ENCODE measurements at places on chromosomes 1 and 21.

DNA sequence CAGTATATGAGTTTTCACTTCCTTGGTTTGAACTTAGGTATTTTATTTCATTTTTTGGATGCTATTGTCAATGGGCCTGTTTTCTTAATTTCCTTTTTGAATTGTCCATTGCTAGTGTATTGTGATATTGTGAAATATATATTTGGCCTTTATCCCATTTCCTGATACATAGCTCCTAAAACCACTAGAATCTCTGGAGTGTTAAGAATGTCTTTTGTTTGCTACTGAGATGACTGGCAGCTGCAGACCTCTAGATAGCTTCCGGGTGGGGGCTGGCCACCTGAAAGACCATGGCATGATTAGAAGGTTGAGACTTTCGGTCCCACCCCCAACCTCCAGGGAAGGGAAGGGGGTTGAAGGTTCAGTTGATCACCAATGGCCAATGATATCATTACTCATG lies 245.4 kb downstream of the KCNJ6 start:
- no peak for DNase-seq

- no peak for DNase-seq
Measured at GRCh38 chr21:35102488-35103371, 53.6 kb upstream of the RUNX1 start.

- DNase-seq = no peak
Measured at GRCh38 chr1:232319518-232320210, 310.3 kb downstream of the SIPA1L2 start.

GRCh38 chr1:34884961-34885360 lies 25.4 kb upstream of the SMIM12 start:
- no peak for DNase-seq

- DNase-seq = no peak
Measured at GRCh38 chr1:24142546-24143534, at the start of gene IL22RA1. TSS of gene IL22RA1 (minus strand) at chr1:24143140. CDS start at chr1:24143082, 58 bp downstream.

GRCh38 chr1:66152034-66152433 lies 359.3 kb downstream of the PDE4B start:
- DNase-seq = no peak

DNA sequence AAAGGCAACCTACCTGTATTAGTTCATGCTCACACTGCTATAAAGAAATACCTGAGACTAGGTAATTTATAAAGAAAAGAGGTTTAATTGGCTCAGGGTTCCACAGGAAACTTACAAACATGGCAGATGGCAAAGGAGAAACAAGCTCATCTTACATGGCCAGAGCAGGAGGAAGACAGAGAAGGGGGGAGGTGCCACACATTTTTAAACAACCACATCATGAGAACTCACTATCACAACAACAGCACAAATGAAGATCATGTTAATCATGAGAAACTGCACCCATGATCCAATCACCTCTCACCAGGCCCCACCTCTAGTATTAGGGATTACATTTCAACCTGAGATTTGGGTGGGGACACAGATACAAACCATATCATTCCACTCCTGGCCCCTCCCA lies 90.6 kb upstream of the KCTD3 start:
- no peak for DNase-seq

DNA sequence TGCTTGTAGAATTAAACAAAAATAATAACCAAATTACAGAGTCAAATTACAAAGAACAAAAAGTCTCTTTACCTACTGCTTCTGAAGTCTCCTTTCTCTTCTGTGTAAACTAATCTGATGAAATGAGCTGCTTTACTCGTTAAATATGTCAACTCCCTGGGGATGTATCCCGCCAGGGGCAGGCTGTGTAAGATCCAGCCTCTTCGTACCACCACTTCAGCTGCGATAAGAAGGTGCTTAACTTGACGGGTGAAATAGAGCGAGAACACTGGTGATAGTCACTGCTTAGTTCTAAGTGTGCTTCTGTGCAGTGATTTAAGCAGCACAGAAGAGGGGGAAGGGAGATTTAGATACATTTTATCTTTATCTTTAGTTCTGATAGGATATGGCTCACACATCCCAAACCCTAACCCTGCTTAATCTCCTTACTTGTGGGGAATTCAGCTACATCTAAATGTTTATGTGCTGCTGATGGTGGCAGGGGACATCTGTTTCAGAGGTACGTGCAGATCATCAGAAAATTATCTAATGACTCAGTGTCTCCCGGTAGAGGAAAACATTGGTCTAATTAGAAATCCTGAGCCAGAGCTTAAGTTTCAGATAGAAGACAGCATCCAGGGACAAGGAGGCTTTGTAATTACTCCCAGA lies 46.0 kb downstream of the RHOU start:
- DNase-seq = no peak

DNA sequence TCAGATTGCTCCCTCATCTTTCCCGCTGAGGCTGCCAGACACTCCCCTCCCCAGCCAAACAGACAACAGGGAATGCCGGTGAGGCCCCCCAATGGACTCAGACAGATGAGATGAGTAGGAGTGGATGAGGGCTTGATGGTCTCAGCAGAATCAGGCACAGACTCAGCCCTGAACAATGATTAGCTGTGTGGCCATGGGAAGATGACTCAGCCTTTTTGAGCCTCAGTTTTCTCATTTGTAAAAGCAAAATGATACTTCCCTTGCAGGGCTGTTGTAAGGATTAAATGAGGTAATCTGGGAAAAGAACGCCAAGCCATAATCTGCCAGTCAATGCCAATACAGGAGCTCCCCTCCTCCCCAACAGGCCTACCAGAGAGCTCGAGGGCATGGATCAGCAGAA lies 12.4 kb downstream of the C1orf198 start:
- DNase-seq = no peak

GRCh38 chr1:12453400-12454343 lies 164.3 kb downstream of the DHRS3 start:
- DNase-seq = no peak

- DNase-seq = no peak
Measured at GRCh38 chr21:41583274-41583790, 75.4 kb upstream of the TMPRSS2 start.

DNA sequence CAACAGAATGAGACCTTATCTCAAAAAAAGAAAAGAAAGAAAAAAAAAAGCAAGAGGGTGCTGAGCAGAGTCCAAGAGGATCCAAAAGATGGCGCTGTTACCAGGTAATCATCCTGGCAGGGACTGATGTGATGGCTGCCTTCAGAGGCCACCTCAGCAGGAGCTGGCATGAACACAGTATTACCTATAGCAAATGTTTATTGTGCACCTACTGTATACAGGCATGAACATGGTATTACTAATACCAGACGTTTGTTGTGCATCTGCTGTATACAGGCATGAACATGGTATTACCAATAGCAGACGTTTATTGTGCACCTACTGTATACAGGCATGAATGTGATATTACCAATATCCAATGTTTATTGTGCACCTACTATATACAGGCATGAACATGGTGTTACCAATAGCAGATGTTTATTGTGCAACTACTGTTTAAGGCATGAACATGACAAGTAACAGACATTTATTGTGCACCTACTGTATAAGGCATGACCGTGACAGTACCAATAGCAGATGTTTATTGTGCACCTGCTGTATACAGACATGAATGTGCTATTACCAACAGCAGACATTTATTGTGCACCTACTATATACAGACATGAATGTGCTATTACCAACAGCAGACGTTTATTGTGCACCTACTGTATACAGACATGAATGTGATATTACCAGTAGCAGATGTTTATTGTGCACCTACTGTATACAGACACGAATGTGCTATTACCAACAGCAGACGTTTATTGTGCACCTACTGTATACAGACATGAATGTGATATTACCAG lies 115.1 kb upstream of the TMEM51 start:
- no peak for DNase-seq

- no peak for DNase-seq
Measured at GRCh38 chr21:28263974-28264373, 728.7 kb downstream of the LTN1 start.

- DNase-seq = no peak
Measured at GRCh38 chr1:206883160-206883559, 14.1 kb upstream of the IL24 start.

DNA sequence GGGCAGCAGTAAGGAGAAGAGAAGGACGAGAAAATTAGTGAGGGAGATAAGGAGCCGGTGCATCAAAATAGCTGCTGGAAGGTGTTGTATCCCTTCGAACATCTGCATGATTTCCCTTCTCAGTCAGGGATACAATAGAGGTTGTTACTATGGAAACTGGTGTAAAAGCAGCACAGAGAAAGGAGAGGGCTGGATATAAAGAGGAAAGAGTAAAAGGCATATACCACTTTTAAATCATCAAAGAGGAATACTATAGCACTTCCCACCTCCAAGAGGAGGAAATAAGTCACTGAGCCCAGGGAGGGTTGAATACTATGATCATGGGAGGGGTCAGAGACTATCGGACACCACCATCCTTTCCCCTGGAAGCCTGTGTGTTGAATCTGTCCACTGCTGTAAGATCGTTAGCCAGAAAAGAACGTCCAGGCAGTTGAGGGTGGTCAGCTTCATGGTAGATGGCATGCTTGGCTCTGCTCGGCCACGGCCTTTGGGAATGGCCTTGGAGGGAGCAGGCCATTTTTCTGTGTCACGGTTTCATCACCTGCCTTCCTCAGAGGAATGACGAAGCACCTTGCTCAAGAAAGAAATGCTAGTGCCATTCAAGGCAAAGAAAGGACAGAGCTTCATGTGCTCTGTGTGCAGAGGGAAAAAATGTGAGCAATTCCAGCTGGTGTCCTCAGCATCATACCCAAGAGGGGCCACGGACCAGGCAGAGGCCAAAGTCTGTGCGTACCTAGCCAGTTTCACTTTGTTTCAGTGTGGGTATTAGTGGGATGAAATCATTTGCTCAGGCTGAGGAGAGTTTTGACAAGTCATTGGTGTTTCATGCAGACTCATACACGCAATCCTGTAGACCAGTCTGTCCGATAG lies 64.2 kb downstream of the IRF2BP2 start:
- DNase-seq = no peak

DNA sequence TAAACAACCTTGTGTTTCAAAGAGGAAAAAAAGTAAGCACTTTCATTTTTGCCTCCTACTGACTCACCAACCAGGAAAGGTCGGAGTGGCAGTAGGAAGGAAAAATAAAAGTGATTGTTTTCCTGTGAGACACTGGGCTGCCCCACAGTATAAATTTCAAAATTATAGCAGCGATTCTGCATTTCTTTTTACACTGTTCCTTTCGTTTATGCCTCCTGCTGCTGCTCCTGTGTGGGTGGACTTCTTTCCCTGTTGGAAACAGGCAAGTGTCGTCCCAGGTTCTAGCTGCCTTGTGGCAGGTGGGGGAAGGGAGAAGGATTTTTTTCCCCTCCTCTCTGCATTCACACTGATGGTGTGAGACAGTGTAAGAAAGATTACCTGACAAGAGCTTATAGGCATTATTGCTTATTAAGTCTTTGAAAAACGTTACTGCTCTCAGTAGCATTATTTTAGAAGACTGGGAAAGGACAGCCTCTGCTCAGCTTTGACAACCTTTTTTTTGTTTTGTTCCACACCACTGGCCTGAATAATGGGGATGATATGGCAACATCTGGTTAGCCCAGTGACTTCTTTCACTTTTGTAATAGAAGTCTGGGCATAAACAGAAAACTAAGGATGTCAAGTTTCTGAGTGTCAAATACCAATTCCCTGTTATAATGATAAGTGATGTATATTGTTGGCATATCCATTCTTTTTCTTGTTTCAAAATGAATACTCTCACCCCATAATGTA lies 77.9 kb downstream of the NEK7 start:
- no peak for DNase-seq

- no peak for DNase-seq
Measured at GRCh38 chr1:96233422-96233821, 488.2 kb upstream of the PTBP2 start.

DNA sequence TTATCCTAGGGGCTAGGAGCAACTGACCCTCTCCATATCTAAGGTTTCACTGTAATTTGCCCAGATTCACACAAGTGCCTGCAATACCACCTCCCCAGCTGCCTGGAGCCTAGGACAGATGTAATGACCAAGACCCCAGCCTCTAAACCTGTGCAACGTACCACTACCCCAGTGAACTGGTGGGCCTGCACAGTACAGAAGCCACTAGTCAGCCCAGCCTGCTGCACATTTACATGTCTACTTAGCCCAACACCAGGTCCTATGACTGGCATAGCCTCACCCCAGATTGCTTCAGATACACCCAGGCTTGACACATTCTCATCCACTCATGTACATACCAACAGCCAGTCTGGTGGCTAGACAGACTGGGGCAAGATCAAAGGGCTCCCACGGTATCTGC lies 1336.6 kb downstream of the BRINP3 start:
- DNase-seq = no peak

DNA sequence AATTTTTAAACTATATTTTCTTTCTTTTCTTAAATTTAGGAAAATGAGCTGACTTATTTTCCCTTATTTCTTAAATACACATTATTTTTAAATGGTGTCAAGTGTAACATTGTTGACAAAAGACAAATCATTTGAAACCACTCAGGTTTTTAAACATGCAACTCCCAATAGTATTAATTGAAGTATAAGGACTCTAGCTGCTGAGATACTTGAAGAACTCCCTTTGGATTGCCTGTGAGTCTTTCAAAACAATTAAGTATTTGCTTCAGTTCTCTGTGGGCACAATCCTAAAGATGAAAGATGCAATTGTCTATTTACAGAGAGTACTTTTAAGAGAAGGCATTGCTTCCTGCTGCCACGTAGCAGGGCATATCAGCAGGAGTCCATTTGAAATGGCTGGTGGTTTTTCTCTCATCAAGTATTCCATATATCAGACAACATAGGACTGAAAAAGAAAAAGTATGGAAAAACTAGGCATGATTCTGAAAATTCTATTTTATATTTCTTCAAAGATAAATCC lies 373.4 kb downstream of the NEGR1 start:
- DNase-seq = no peak

DNA sequence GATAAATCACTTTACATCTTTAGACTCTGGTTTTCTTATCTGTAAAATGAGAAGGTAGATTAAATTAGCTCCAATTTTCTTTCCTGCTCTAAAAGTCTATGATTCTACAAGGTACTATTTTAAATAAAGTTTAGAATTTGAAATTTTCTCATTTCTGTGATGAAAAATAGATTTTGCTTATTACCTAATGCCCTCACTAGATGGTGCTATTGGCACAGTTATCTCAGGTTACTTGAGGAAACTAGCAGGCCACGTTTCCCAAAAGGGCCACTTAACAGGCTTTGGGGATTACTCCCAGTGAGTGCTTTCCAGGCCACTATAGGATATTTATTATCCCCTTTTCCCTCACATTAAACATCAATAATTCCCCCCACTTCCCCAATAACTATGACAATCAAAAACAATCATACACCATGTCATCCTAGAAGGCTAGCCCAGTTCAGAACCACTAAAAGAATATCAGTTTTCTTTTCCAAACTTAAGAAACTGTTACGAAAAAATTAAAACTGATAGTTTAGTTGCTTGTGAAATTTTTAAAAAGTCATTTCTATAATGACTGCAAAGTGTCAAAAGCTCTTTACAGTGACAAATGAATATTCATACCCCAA lies 30.6 kb downstream of the OMA1 start:
- no peak for DNase-seq

DNA sequence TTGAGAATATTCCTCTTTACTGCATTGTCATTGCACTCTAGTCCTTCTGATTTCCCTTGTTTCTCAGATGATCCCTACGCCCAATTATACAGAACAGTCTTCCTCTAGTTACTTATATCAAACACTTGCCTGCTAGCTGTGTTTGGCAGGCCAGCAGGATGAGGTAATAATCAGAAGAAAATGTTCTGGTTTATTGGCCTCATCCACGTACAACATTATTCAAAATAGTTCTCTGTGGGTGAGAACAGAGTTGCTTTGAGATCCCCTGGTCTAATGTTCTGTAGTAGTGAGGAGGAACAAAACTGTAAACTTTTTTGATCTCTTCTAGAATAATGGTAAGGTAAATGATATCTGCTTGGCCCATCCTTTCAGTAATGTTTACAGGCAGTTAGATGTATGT lies 22.3 kb upstream of the C1orf105 start:
- DNase-seq = no peak

GRCh38 chr1:244548558-244549115 lies 87.6 kb downstream of the CATSPERE start:
- DNase-seq = no peak

All from activated T-helper 1 cell treated with anti-CD3 and anti-CD28 coated beads, Interleukin-2, amount 50 U/mL, for 16 hours (primary cell).